Activated T-helper 17 cell treated with anti-CD3 and anti-CD28 coated beads, Interleukin-2, amount 50 U/mL, for 72 hours (primary cell): ENCODE measurements at places on chromosomes 5 and 9. TPM values are rescaled to one million over a fixed set of nuclear protein-coding genes. Genes with fewer than 3 reads are reported as not detected.

Gene KCNV2
- total RNA-seq: not detected

Gene PDLIM4
- not detected for total RNA-seq

Gene SLC6A7
- not detected for total RNA-seq

Gene G3BP1
- total RNA-seq: 251 TPM

Gene TNC
- total RNA-seq: not detected

Gene CBY3
- total RNA-seq: not detected

Gene MAP1B
- total RNA-seq: 0.04 TPM

Gene FCN1
- not detected for total RNA-seq

Gene CDKN2B-AS1
- total RNA-seq: 0.93 TPM

Gene CTNND2
- 0.39 TPM for total RNA-seq

Gene ICE1
- total RNA-seq: 27.8 TPM

Gene TIMD4
- total RNA-seq: 1.3 TPM

Gene SLC1A1
- not detected for total RNA-seq

Gene TAL2
- total RNA-seq: not detected

Gene PCDHB8
- total RNA-seq: not detected

Gene PTGER4
- 42.6 TPM for total RNA-seq

Gene BTNL3
- not detected for total RNA-seq

Gene SLF1
- 16.2 TPM for total RNA-seq

Gene ORM2
- total RNA-seq: not detected

Gene CKMT2
- total RNA-seq: not detected

Gene FAM153A
- total RNA-seq: 127 TPM

Gene PCDHA12
- not detected for total RNA-seq

Gene SCGB3A1
- total RNA-seq: not detected

Gene ZBTB34
- total RNA-seq: 5.0 TPM

Gene ANKRD55
- 0.22 TPM for total RNA-seq

Gene GALNT12
- 4.1 TPM for total RNA-seq

Gene ARID3C
- 0.42 TPM for total RNA-seq

Gene ADAMTS13
- total RNA-seq: 1.2 TPM

Gene TEK
- total RNA-seq: not detected

Gene CDO1
- total RNA-seq: not detected

Gene PCDHB13
- total RNA-seq: not detected

Gene SPINK7
- not detected for total RNA-seq

Gene NDOR1
- total RNA-seq: 40.2 TPM

Gene ASPN
- total RNA-seq: not detected

Gene GPR150
- total RNA-seq: 0.35 TPM

Gene TMED7
- total RNA-seq: 26.9 TPM

Gene NUTM2F
- total RNA-seq: not detected

Gene GMCL2
- not detected for total RNA-seq

Gene CYLC2
- total RNA-seq: not detected

Gene PRR16
- not detected for total RNA-seq

Gene CCIN
- total RNA-seq: not detected

Gene C9orf57
- not detected for total RNA-seq

Gene LCN1
- not detected for total RNA-seq

Gene CCDC69
- 27.4 TPM for total RNA-seq

Gene XPA
- total RNA-seq: 16.6 TPM

Gene GLRA1
- total RNA-seq: not detected

Gene GABRB2
- total RNA-seq: not detected

Gene PCDHB14
- total RNA-seq: not detected

Gene DMGDH
- total RNA-seq: 1.9 TPM

Gene ADAMTS19
- total RNA-seq: not detected

Gene NMUR2
- not detected for total RNA-seq

Gene PPIC
- not detected for total RNA-seq

Gene ARL14EPL
- not detected for total RNA-seq
